ENCODE measurements at places on chromosomes 1 and 21.

- DNase-seq = no peak
Measured at GRCh38 chr21:29074007-29074376, 544 bp upstream of the CCT8 start.

DNA sequence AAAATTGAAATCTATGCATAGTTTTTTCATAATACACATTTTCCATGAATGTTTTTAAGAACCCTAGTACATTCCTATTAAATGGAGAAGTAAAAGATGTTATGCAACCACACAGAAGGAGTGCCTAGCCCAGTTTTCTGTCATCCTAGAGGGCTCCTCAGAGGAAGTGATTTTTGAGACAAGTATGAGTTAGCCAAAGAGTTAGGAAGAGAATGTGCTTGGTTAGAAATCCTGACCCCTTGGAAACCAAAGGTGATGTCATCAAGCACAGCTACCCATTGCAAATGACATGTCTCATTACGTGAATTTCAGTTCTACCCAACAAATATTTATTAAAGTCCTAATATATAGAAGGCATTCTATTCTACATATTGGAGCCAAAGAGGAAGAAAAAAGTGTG is 88.9 kb upstream of the TNFSF4 start:
- no peak for DNase-seq

GRCh38 chr1:222926566-222926965 is 111.7 kb downstream of the DISP1 start:
- DNase-seq = no peak

- no peak for DNase-seq
Measured at GRCh38 chr1:31755197-31755611, 8.9 kb downstream of the ADGRB2 start.

DNA sequence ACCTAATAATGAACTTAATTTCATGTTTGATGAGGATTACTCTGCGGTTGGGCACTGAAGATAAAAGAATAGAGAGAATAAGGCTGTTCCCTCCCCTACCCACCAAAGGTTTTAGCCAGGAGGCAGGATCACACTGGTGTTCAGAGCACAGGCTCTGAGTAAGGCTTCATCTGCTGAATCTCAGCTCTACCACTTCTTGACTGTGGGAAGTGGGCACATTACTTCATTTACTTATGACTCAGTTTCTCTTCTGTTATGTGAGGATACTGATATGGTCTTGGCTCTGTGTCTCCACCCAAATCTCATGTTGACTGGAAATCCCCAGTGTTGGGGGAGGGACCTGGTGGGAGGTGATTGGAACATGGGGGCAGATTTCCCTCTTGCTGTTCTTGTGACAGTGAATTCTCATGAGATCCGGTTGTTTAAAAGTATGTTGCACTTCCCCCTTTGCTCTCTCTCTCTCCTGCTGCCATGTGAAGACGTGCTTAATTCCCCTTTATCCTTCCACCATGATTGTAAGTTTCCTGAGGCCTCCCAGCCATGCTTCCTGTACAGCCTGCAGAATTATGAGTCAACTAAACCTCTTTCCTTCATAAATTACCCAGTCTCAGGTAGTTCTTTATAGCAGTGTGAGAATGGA is 79.7 kb downstream of the SMYD2 start:
- DNase-seq = no peak
